ENCODE measurements at places on chromosomes 5 and 9.

DNA sequence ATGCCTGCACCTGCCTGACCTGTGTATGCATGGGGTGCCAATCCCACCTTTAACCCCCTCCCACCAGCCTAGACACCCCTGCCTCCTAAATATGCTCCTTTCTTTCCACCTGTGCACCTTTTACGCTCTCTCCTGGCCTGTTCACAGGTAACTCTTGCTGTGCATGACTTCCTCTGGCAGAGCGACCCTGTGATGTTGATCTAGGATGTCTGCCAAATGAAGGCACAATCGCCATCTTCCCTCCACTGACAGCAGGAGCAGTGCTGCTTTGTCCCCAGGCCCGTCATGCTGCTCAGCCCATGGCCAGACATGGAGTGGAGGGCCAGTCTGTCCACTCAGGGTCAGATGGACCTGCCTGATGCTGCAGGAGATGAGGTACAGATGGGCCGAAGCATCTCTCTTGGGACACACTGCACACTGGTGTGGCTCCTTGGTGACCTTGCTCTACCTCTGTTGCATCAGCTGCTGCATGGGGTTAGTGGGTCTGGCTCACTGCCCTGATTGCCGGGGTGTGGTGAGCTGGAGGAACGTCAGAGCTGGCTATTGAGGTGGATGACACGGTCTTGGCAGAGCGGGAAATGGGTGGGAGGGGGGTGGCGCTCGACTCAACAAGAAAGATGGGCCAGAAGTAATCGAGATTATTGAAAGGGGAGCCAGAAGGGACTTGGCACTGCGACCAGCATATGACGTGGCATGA lies 101.7 kb upstream of the PITX1 start:
- DNase-seq = no peak

GRCh38 chr9:114691046-114691955 lies 9.3 kb upstream of the TEX48 start:
- DNase-seq = peak; percentile 82

GRCh38 chr9:85729882-85730281 lies 11.9 kb downstream of the AGTPBP1 start:
- DNase-seq = peak; percentile 30

GRCh38 chr5:14720236-14720923 lies 55.9 kb downstream of the OTULIN start:
- no peak for DNase-seq

DNA sequence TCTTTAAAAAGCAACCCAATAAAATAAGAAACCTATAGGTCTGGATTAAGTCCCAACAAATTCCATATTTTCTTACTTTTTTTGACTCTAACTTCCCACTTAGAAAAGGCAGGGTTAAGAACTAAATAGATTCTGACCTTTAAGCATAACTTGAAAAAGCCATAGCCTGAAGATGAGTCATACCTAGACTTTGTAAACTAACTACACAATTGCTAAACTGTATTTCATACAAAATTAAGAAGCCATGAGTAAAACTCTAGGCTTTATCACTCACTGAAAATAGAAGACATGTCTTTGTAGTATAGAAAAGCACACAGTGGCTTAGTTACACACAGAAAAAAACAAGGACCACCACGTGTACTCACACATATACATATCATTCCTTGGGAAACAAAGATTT lies 51.5 kb downstream of the MLLT3 start:
- DNase-seq = peak; percentile 28

DNA sequence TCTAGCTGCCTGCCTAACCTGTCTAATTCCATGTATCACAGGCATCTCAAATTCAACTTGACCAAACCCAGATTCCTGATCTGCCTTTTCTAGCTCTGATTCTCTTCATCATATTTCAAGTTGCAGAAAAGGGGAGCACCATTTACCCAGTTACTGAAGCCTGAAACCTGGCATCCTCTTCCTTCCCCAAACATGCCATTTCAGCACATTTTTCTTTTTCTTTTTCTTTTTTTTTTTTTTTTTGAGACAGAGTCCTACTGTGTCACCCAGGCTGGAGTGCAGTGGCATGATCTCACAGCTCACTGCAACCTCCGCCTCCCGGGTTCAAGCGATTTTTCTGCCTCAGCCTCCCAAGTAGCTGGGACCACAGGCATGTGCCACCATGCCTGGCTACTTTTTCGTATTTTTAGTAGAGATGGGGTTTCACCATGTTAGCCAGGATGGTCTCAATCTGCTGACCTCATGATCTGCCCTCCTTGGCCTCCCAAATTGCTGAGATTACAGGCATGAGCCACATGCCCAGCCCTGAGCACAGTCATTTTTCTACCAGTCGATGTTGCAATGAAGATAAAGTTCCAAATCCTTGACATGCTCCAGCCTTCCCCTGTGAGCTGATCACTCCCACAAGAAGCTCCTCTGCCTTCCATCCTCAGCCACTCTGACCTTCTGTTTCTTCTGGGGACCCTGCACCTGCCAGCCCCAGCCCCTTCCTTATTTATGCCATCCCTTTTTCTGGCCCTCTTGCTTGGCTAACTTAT lies 32.2 kb downstream of the ACER2 start:
- no peak for DNase-seq

DNA sequence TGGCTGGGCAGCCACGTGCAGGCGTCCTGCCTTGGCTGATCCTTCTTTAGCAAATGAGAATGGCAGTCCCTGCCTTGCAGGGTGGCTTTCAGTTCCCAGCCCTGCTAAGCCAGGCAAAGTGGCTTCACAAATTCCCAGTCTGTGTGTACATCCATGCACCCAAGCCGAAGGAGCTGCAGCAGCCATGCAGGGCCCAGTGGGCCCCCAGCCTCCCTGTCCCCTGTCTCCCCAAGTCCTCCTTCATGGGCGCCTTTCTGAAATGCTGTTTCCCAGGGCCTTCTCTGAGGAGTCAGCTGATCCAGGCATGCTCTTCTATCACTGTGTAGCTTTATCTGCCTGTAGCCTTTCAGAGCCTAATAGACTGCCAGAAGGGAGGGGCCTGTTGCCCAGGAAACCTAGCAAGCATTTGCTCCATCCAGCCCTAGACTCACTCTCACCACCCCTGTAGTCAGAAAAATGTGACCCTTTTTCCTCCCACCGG lies 47.4 kb upstream of the SHC3 start:
- DNase-seq = no peak

DNA sequence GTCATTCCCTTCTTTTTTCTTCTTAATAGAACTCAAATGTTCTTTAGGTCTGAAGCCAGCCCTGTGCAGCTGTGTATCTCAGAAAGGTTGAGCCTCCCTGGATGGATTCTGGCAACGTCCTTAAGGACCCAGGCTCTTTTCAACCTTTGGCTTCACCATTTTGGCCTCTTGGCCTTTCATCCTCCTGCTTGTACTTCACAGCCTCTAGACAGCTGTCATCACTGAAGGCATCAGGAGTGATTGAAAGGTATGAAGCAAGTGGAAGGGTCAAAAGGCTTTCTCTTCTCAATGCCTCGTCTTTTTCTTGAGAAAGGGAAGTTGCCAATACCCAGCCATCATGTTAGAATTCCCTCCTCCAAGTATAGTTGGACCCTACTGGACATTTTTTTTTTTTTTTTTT lies 81.2 kb upstream of the RANBP3L start:
- no peak for DNase-seq

DNA sequence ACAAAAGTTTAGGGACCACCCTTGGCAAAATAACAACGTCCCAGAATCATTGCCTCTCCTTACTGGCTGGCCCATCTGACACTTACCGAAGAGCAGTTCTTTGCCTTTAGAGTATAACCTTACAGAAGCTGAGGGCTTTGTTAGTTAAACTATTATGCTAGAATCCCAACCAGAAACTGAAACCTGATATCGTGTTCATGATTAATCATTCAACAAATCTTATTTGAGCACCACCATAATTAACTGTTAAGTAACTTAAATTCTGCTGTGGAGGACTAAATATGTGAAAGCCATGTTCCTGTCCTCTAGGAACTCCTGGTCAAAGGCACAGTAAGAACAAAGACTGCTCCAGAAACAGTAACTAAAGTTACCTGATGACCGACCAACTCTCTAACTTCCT lies 104.9 kb downstream of the ARL15 start:
- no peak for DNase-seq

DNA sequence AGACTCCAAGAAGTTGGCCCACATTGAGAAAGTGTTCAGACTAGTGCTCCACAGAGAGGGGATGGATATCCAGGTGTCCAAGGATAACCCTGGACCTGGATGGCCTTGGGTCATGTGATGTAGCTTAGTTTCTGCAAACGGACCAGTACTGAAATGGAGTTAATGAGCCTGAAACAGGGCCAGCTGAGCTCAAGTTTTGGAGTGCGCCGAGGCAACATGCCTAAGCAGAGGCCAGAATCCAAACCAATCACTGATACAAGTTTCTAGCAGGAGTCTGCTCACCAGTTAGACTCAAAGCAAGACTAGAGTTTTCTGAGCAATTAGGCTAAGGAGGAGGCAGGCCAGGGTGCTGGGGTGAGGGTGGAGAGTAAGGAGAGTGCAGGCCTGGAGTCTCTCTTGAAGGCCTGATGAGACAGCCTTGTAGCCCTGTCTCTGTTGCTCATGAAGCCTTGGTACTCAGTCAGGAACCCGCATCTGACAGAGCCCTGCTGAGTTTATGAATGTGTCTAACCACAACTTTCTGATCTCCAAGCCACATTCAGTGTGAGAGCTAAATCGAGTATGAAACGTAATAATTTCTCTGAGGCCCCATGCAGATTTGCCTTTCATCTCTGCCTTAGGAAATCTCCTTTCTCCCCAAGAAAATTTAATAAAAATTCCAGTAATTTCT lies 68.9 kb upstream of the EQTN start:
- peak; percentile 85 for DNase-seq

Data from GM12865 (cell line).